OCI-M1 (cell line): ENCODE measurements at places on chromosomes 11 and 22.

GRCh38 chr22:37493979-37494378, 7.8 kb upstream of the MFNG start:
- DNase-seq: no peak

DNA sequence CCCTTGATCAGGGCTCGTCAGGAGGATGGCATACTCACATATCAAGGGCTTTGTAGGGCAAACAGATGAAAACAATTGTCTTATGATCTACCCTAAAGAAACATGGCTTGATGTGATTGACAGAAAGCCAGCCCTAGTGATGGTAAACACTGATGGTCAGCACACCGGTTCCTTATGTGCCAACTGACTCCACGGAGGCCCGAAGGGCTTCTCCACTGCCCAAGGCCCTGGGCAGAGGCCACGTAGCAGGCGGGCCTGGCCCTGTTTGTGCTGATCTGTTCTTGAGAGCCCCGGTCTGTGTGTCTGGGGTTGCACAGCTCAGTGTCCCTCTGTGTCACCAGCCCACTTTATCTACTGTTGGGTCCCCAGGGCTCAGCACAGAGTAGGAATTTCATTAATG, 115.2 kb downstream of the GRIK4 start:
- DNase-seq: no peak

DNA sequence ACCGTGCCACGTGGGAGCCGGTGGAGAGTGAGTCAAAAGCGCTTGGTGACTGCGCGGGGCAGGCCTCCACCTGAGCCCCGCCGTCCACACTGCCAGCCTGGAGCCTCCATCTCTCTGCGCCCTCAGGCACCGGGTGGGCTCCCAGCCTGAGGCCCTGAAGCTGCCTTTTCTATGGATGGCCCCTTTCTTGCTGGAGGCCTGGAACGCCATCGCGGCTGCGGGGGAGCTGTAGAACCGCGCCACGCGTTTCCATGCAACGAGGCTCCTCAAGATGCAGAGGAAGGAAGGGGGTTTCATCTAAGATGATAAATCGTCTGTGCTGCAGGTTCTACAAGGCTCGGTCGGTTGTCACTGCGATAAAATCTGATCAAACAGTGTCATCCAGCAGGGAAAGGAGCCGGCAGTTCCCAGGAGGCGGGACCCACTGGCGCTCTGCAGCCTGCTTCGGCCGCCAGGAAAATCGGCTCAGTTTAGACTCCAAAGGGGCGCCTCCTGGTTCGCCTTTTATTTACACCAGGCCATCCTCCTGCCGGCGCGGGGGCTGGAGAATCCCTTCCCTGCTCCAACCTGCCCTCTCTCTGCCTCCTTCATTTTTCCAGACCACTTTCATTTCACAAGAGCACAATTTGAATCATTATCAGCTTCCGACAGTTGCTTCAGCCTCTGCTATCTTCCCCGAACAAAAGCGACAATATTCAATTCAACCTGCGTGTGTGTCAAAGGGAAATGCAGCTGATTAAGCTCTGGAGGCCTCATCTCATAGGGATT, 624.4 kb downstream of the BRD1 start:
- no peak for DNase-seq

DNA sequence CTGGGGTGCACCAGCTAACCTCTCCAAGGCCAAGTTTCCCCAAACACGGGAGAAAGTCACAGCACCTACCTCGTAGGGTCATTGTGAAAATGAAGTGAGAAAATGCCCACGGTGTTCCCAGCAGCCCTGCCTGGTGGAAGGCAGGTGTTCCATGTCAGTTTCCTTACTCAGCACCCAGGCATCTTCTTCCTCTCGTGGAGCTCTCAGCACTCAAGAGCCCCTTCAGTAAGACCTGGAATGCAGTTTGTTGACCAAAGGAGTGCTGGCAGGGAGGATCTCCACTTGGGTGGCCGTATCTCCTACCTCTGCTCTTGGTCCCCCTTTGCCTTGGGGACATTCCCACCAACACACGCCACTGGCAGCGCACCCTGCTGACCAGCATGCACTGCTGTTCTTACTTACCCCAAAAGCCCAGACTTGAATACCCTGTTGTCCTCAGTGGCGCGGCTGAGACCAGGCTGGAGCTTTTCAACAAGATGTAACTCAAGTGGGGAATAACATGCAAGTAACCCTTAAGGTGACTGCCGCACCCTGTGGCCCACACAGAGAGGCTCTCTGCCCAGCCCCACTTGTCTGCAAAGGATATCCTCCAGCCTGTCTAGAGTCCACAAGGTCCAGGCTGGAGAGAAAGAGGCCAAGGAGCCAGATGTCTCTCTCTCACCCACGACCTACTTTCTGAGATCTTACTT, 201.2 kb upstream of the TMEM45B start:
- DNase-seq: no peak

- peak; percentile 71 for DNase-seq
These were observed 11.8 kb upstream of the WDR74 start for GRCh38 chr11:62850911-62851806.

- no peak for DNase-seq
These were observed 4.7 kb upstream of the SPI1 start for GRCh38 chr11:47383071-47383470.

DNA sequence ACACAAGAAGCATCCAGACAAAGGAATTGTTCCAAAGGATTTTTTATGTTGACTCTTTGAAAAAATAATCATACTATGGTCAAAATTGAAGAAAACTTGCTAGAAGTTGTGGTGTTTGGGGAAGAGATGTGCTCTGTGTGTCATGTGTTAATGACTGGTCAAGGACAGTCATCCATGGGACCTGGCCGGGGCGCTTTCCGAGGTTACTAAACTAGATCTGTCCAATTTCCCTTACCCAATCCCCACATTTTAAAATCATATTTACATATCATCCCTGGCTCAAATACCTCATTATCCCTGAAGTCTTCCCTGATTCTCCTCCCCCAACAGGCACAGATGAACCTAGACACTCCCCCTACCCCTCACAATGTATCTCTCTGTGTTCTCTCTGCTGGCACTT, 289.4 kb downstream of the TENM4 start:
- no peak for DNase-seq

- no peak for DNase-seq
These were observed 102.1 kb downstream of the FCHSD2 start for GRCh38 chr11:73040046-73040445.
